Stimulated activated effector memory CD8-positive, alpha-beta T cell treated with anti-CD3 and anti-CD28 coated beads, Interleukin-12 subunit alpha, Interleukin-12 subunit beta, amount 100 ng/mL, for 72 hours (primary cell): ENCODE measurements at places on chromosomes 7 and 10.

DNA sequence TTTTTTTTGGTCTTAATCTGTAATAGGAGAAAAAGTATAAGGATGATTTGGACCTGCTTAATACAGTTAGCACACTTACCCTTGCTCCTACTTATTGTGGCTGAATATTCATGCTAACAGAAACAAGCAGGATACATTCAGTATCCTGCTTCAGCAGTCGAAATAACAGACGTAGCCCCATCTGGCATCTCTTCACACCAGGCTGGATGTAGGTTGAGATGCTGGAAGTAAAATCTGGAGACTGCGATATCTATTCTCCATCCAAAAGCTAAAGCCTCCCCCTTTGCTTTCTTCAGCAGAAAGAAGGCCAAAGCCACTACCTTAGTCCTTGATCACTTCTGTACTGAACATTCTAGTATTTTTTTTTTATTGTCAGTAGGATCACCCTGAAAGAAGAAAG, 537.4 kb downstream of the AUTS2 start:
- DNase-seq, result no peak

- no peak for DNase-seq
Observed at GRCh38 chr7:23072922-23073321, 32.7 kb upstream of the KLHL7 start.

GRCh38 chr10:91944880-91945630, 21.5 kb downstream of the BTAF1 start:
- no peak for DNase-seq

DNA sequence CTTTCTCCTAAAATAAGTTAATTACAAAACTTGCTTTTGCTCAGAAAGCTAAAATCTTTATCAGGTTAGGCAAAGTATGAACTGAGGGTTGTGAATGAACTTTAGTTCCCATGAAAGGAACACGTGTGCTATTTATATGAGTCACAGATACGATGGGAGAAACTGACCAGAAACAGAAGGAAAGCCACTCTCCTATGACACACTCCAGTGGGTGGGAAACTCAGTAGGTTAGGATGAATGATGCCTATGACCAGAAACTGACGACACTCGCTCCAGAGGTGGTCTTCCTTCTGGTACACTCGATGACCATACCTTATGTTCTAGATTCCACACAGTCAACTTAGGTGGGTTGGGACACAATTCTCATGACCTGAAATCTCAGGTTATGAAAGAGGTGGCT, 215.7 kb upstream of the INHBA start:
- DNase-seq, result no peak

- no peak for DNase-seq
Observed at GRCh38 chr7:149624006-149624405, 126.4 kb upstream of the ZNF746 start.

DNA sequence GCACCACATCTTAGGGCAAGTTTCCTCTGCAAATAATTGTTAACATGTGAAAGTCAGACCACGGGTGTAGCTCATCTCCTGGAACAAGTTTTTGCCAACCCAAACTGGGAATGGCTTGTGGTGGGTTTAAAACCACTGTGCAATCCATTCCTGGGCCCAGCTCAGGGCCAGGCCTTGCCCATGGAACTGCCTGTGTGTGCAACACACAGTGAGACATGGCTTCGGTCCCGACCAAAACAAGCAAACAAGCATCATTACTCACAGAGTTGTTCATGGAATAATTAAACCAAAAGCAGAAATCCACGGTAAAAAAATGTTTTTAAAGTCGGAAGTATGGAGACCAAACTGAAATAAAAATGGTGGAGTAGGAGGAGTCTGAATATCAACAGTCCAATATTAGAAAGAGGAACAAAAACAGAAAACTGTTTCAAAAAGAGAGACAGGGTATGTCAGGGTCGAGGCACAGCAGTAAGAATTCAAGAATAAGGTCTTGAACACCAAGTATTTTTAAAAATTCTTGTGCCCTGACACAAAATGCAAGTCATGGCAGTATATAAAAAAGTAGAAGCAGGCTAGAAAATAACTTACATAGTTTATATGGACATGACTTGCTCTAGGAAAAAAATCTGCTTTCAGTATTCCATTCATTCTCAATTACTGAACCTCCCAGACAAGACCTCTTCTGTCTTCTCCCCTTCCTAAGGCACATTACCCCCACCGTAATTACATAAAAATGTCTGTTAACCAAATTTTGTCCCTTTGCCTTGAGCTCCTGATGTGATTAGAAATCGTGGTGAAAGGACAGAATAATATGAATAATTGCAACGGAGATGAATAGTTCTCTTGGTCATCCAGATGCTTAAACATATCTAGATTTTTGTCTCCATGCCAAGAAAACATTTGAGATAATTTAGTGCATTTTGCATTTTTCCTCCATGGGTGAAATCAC, 88.4 kb downstream of the FAS start:
- no peak for DNase-seq

DNA sequence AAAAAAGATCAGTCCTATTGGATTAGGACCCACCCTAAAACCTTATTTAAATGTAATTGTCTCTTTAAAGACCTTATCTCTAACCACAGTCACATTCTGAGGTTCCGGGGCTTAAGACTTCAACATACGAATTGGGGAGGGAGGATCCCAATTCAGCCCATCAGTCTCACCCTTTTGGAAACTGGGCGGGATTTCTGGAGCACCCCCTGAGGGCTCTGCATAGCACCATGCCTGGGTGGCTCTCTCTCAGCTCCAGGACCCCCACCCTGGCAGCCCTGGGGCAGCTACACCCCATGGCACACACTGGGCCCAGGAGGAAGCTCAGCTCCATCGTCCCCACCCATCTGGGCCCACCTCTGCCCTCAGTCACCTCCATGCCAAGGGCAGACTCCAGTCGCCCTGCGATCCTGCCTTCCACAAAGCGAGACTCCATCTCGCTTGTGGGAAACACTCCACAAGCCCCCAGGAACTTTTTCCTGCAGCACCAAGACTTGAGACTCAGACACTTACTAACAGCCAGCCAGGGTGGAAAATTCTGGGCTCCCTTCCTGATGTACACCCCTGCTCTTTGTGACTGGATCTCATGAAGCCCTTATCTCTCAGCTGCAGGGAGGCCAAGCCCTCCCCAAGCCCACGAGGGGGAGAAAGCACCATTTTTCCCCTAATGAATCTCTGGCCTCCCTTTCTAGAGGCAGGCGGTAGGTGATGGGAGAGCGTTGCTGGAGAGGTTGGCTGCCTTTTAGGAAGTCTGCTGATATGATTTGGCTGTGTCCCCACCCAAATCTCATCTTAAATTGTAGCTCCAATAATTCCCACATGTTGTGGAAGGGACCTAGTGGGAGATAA, 90.8 kb upstream of the KDM7A start:
- DNase-seq, result no peak

DNA sequence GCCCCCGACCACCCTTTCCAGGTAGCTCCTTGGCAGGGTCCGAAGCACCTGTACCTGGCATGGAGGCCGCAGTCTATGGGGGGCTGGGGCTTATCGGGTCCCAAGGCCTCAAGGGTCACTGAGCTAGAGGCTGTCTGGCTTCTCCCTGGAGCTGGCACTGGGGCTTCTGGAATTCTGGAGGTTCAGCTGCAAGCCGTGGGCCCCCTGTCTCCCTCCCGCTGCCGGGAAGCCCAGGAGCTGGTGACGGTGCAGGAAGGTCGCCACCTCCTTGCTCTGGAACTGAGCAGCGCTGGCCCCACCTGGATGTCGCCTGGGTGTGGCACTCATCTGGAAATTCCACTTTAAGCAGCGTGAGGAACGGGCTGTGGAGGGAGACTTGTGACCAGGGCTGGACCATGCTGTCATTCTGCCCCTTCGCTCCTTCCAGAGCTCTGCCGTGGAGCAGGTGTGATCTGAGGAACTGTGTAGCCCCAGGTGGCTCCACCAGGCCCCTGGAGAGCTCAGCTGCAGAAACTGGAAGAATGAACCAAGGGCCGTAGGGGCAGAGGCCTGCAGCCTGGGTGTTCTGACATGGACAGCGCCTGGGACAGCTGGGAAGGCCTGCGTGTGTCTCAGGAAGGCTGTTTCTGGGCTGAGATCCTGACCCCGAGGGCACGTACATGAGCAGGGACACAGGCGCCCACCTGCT, 129.7 kb upstream of the PPP2R2D start:
- DNase-seq, result no peak
